ENCODE measurements at places on chromosomes 6 and 20.

GRCh38 chr6:3919130-3919628 lies 70.0 kb downstream of the FAM50B start:
- DNase-seq: no peak

GRCh38 chr6:51959744-51960383 lies 127.5 kb downstream of the PKHD1 start:
- peak; percentile 25 for DNase-seq

- no peak for DNase-seq
These were observed 846 bp downstream of the PDE10A start for GRCh38 chr6:165662041-165662748.

GRCh38 chr20:39310363-39310995 lies 348.3 kb downstream of the DHX35 start:
- no peak for DNase-seq

DNA sequence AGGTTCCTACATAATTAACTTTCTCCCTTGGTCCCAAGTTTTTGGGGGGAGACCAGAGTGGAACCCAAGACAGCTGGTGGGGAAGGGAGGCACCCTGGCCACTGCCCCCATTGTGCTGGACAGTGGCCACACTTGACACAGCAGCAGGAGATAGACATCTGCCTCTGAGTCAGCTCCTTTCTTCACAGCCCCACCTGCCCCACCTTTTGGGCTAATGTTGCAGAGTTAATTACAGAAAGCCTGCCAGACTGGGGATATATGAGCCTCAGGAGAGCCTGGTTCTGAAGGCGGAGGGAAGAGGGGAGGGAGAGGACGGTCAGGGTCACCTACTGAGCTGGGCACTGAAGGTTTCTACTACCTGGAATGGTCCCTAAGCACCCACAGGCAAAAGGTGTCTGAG lies 50.6 kb downstream of the MAFB start:
- no peak for DNase-seq

- peak; percentile 29 for DNase-seq
These were observed 360.4 kb downstream of the ESR1 start for GRCh38 chr6:152167641-152168603.
